ENCODE measurements at places on chromosomes 6 and 20.

DNA sequence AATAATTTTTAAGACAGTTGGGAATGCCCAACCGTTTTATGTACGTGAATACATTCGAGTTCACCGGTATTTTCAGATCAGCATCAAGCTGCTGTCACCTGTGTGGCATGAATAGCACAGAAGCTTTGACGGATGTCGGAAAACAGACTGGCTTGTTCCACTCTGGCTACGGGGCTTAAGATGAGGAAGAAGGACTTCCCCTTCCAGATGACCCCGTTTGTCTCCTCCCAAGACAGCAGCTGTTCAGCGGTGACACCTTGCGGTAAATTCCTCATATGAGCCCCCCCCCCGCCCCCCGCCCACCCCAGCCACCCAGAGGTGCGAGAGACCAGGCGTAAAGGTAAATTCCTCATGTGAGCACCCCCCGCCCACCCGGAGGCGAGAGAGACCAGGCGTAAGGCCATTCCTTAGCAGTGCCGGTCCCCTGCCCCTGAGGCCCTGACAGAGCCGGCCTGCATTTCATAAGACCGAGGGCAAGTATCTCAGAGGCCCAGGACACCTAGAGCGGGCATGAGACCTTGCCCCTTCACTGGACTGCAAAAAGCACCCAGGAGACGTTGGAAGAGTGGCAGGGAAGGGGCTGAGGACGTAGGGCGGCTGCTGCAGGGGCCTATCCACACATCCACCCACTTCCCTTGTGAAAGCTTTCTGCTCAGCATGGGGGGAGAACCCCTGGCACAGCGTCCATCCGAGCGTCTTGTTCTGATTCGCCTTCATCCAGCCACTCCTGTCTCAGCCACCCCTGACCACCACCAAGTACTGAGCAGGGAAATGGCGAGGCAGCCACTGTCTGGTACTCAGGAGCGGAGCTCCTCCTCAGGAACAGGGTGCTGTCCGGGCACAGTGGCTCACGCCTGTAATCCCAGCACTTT, 7.3 kb upstream of the PCMTD2 start:
- peak; percentile 29 for DNase-seq

DNA sequence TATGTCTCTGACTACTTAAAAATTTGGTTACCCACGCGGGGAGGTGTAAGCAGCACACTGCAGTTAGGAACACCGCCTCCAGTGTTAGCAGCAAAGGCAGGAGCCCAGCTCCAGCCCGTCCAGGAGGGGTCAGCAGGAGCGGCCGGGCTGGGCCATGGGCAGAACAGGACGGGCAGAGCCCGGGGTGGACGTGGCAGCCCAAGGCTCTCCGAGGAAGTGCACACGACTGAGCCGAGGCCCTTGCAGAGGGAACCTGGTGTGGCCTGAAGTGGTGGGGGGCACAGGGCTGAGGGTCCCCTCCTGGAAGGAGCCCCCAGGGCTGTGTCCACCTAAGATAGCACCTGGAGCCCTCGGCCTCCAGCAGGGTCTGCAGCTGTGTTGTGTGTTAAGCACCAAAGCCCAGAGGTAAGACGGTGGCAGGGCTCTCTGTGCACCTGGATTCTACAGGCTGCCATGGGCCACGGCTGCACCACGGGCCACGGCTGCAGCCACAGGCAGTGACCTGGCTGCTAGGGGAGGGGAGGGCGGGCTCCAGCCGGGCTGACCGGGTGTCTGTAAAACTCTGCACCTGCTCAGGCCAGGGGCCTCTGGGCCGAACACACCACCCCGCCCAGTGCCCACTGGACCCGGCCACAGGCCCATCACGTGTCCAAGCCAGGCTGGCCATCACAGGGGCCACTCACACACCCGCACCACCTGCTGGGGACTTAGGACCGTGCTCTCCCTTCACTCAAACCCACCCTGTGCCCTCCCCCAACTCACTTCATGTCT, 6.6 kb downstream of the SLC2A4RG start:
- DNase-seq = no peak

GRCh38 chr6:26375270-26375669, 7.6 kb upstream of the BTN2A2 start:
- no peak for DNase-seq

GRCh38 chr6:125340991-125341390, 39.2 kb upstream of the HDDC2 start:
- DNase-seq = no peak

GRCh38 chr20:11445891-11446290, 471.8 kb upstream of the BTBD3 start:
- no peak for DNase-seq

- no peak for DNase-seq
Observed at GRCh38 chr20:37360391-37361115, 14.6 kb downstream of the SRC start.

- DNase-seq = no peak
Observed at GRCh38 chr6:92708270-92708669, 711.1 kb downstream of the EPHA7 start.

GRCh38 chr6:89887452-89888137, 6.7 kb upstream of the GJA10 start:
- DNase-seq = no peak

GRCh38 chr6:150229436-150230163, 86.8 kb downstream of the PPP1R14C start:
- no peak for DNase-seq

DNA sequence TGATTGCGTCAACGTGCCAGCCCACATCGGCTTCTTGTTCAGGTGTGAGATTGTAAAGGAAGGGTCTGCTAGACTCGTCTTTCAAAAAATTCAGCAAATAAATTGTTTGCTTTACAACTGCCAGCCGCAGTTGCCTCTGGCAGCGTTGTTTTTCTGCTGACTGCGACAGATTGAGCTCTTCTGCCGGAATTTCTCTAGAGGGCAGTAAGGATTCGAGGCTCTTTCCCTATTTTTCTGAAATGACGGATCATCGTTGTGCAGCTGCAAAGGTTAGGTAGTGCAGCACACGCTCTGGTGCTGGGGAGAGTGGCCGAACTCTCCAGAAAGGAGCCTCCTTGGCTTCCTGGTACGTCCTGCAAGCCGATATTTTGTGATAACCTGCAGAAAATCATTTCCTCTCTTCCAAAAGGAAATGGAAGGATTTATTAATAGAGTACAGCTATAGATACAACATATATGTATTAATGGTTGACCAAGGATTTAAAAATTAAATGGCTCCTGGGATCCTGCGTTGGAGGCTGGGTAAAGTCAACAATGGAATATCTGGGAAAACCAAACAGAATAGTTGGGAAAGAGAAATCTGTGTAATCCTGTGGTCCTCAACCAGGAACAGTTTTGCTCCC, 121.9 kb upstream of the ZFP64 start:
- DNase-seq = no peak

- no peak for DNase-seq
Observed at GRCh38 chr6:10098756-10099528, 315.9 kb downstream of the TFAP2A start.

GRCh38 chr6:93226822-93227221, 192.5 kb downstream of the EPHA7 start:
- DNase-seq = no peak

DNA sequence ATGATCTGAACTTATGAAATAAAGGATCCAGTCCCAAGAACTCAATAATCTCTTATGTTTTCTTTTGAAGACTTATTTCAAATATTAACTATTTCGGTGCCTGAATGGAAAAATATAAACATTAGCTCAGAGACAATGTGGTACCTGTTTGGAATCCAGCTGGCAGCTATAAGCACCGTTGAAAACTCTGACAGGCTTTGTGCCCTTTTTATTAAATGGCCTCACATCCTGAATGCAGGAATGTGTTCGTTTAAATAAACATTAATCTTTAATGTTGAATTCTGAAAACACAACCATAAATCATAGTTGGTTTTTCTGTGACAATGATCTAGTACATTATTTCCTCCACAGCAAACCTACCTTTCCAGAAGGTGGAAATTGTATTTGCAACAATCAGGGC, 4.4 kb upstream of the KIAA0319 start:
- DNase-seq = no peak

GRCh38 chr6:137122612-137123011, 50.8 kb downstream of the IL22RA2 start:
- DNase-seq = no peak

DNA sequence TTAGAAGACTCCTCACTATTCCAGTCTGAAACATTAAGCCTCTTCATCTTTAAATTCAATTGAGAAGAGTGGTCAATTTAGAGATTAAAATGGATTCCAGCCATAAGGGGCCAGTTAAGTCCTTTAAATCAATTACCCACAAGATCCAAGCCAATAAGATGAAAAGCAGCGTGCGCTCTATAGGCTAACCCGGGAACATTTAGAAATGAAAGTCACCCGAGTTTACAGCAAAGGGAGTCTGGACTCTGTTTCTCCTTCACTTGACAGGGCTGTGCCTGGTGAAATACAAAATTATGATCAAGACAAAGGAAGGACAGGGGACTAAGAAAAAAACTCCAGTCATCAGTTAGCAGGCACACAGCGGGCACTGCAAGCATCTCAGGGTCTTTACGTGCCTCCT, 393.7 kb downstream of the QKI start:
- no peak for DNase-seq

GRCh38 chr6:160221423-160221822, 37.2 kb downstream of the SLC22A2 start:
- no peak for DNase-seq

- DNase-seq = peak; percentile 83
Observed at GRCh38 chr6:72218125-72218524, 331.8 kb downstream of the RIMS1 start.

DNA sequence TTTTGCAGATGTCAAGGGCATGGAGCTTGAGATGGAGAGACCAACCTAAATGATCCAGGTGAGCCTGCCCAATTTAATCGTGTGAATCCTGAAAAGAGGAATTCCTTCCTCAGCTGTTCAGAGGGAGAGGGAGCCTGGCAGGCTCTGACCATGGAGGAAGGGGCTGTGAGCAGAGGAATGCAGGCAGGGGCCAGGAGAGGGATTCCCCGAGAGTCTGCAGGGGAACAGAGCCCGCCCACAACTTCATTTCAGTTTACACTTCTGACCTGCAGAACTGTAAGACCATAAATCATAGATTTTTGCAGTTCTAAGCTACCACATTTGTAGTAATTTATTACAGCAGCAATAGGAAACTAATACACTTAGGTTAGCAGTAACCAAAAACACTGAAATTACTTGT, 164.1 kb downstream of the TBXT start:
- no peak for DNase-seq

GRCh38 chr20:43514648-43514999, 7.1 kb downstream of the L3MBTL1 start:
- no peak for DNase-seq

GRCh38 chr6:99604166-99605073, 2.2 kb upstream of the PRDM13 start:
- DNase-seq = no peak

- DNase-seq = no peak
Observed at GRCh38 chr6:21188505-21189223, 404.9 kb upstream of the SOX4 start.

GRCh38 chr20:45459606-45460005, 9.9 kb upstream of the WFDC2 start:
- DNase-seq = peak; percentile 39

- no peak for DNase-seq
Observed at GRCh38 chr20:1987826-1988225, 6.0 kb downstream of the PDYN start.

GRCh38 chr20:40922865-40923264, 105.8 kb upstream of the TOP1 start:
- DNase-seq = no peak

DNA sequence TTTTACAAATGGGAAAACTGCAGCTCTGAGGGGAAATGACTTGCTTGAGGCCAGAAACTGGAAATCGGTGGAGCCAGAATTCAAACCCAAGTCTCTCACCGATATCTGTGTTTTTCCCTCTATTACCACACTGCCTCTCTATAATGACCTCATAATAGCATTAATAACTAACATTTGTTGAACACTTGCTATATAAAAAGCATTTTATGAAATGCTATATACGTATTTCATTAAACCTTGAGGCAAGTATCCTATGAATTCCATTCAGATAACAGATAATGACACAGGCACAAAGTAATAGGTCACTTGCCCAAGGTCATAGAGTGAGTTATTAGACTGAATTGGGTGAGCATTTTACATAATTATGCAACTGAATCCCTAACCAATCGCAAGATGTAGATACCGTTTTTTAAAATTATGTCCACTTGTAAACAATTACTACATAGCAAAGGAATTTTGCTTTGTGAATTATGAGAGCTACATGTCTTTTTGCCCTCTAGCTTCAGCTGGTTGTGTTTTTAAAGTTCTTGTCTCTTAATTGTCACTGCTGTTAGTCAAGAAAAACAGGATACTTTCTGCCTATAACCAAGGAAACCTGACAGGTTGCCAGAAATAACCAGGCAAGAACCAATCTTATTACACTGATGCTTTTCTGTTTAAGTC, 4.7 kb downstream of the DSN1 start:
- no peak for DNase-seq

DNA sequence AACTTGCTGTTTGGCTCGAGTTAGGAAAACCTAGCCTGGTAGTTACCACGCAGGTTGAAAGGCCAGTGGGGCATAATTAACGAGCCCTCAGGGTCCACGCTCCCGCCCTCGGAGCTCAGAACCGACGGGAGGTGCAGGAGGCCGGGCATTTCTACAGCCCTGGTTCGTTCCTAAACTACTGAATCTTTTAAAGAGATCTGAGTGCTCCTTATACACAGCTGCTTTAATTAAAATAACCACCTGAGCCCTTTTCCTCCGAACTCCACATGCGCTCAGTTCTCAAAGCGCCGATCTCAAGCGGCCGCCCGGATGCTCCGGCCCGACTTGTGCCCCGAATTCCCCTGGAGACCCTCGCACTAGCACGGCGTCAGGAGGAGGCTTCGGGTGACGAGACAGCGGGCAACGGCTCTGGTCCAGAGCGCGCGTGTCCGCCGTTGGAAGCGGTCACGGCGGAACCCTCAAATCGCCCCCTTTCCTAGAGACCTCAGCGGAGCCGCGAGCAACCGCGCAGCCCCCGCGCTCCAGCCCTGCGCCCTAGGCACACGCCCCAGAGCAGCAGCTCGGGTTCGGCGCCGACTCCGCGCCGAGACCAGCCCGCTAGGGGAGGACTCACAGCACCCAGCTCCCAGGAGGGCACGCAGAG, 397 bp downstream of the WDR27 start:
- DNase-seq = peak; percentile 37

DNA sequence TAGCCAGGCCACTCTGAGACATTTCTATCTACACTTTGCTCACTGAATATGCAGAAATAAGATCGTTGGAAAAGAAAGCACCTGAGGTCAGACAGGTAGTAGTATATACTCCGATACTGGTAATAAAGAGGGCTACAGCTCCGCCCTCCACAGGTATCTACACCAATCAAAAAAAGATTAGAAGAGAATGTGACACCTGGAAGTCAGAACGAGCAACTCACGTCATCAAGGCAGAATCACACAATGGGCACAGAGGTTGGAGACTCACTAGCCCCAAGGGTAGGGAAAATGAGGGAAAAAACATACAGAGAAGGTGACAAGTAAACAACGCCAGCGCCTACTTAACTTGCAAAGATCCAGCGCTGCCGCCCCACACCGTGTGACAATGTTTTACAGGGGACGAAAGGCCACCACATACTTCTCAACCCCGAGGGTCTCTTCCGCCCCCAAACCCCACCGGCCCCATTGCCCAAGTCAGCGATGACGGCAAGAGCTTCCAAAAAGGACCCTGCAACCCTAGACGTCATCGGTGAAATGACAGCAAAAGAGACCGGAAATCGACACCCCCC, 653 bp downstream of the LMBRD1 start:
- peak; percentile 43 for DNase-seq
